ENCODE measurements at places on chromosomes 2 and 18. TPM values are rescaled to one million over a fixed set of nuclear protein-coding genes. Genes with fewer than 3 reads are reported as not detected.
A peak's percentile ranks its signal among the peaks of the same experiment; 100 is the strongest.

DNA sequence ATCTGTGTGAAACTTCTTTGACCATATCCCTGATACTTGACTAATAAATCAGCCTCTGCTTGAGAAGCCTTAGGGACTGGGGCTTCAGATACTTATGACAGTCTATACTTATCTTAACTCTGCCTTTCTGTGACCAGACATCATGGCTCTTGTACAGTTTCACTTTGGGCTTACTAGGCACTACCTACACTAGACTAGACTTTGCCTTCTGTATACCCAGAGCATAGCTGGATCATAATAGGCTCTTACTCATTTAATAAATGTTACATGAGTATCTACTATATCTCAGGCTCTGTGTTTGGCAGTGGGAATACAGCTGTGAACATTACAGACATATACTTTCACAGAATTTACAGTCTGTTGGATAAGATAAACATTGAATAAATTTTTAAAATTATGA lies 9.0 kb downstream of the UGP2 start:
- DNase-seq = no peak

DNA sequence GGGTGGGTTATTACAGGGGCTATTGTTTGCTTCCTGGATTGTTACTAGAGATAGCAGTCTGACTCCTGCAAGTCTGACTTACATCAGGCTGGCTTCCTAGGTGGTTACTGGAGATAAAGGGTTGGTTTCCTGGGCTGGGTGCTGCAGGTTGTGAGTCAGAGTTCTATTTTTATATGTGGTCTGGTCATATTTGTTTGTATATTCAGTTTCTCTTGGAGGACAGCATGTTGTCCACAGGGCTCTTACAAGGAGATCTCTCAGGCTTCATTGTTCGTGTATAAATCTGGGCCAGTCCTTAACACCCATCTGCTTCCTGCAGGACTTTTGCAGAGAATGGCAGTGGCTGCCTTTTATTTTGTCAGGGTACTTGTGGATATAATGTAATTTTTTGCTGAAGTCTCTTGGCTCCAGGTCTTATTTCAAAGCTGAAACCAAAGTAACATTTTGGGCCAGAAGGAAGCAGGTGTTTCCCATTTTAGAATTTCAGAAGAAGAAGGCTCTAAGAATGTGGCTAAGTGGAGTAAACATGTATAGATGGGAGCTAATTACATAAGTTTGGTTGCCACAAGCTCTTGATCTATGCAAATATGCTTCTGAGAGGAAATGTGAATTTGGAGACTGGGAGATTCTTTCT lies 65.9 kb upstream of the SLC16A14 start:
- no peak for DNase-seq

- no peak for DNase-seq
These were observed 134.8 kb upstream of the HDAC4 start for GRCh38 chr2:239535413-239536144.

DNA sequence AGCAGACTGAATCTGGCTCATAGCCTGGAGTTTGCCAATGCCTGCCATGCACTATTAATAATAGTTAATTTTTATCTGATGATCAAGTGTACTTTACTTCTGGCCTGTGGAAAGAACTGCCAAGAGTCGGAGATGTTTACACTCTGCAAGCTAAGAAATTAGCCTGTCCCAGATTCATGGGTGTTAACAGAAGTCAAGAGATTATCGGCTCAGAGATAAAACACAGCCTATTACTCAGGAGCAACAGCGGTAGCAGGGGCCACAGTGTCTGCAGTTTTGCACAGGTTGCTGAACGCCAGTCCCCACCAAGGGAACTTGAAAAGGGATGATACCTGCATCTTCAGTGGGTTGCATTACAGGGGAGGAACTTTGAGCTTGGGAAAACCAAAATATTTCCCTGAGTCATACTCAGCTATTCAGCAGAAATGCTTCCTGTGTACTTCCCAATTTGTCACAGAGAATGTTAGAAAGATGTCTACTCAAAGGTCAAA lies 4.3 kb upstream of the ADI1 start:
- peak; percentile 42 for DNase-seq

The HOXD13 gene
- polyA plus RNA-seq = 24.7 TPM

- DNase-seq = no peak
These were observed 19.0 kb upstream of the FAM178B start for GRCh38 chr2:97005353-97005752.

DNA sequence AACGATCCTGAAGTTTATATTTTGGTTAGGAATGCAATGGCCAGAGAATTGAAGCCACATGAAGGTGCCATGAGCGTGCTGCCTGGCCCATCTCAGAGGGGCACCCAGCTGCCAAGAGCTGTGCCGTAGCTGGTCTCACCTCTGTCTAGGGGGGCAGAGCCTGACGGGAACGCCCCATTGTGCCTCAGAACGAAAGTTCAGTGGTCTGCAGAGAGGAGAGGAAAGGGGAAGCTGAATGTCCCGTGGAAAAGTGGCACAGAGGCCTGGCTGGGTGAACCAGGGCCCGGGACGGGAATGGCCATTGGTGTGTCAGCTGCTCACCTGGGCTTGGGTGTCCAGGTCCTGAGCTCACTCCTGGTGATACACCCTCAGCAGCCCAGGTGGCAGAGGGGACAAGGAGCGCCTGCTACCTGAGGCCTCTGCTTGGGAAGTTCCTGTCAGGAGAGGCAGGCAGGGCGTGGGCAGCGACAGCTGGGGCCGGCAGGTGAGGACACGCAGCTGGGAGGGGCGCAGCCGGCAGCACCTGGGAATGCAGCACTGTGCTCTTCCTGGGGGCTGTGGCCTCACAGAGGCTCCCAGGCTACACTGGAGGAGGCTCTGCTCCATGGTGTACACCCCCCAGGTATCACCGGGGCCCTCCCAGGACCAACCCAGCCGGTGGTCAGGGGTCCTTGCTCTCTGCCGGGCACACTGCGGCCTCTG lies 67.3 kb downstream of the PARD6G start:
- DNase-seq = no peak

- no peak for DNase-seq
These were observed 301.4 kb downstream of the PDE11A start for GRCh38 chr2:177771191-177771590.

GRCh38 chr2:201358684-201359083 lies 1.5 kb upstream of the FLACC1 start:
- DNase-seq = no peak

The PSMA8 gene
- polyA plus RNA-seq = 0.15 TPM

DNA sequence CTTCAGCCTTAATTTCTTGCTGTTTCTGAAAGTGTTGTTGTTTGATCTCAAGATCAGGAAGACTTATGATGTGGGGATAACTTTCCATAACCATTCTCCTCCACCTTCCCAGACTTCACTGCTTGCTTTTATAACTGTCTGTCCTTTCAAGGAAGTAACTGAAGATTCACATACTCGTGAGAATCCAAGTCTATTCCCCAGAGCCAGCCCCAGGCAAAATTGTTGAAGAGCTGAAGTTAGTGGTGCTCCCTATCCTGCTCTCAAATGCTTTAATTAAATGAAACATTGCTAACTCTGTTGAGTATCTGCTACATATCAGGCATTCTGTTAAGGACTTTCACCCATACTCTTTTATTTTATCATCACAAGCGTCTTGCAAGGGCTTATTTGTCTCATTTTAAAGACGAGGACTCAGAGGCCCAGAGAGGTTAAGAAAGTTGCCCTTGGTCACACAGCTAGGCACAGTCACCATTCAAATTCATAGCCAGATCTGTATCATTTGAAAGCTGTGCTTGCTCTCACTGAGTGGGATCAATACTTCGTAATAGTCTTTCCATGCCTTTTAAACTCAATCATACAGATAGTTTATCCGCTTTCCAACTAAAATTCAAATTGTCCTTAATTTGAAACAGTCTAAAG lies 189.8 kb upstream of the TCF4 start:
- DNase-seq = no peak

The ACKR3 gene
- 58.9 TPM for polyA plus RNA-seq

- no peak for DNase-seq
These were observed 214.0 kb downstream of the SS18 start for GRCh38 chr18:25876330-25876948.

- DNase-seq = no peak
These were observed 91.1 kb downstream of the DTNB start for GRCh38 chr2:25582077-25582830.

The PSD4 gene
- polyA plus RNA-seq = 15.1 TPM

- peak; percentile 26 for DNase-seq
These were observed 1.9 kb downstream of the ANXA4 start for GRCh38 chr2:69743847-69744264.
